T-helper 2 cell treated with Interferon-gamma antibody and Interleukin-4, amounts not matched to agents 5 μg/mL and 100 μg/mL, for 36 hours (primary cell): ENCODE measurements at places on chromosomes 5 and 9.

DNA sequence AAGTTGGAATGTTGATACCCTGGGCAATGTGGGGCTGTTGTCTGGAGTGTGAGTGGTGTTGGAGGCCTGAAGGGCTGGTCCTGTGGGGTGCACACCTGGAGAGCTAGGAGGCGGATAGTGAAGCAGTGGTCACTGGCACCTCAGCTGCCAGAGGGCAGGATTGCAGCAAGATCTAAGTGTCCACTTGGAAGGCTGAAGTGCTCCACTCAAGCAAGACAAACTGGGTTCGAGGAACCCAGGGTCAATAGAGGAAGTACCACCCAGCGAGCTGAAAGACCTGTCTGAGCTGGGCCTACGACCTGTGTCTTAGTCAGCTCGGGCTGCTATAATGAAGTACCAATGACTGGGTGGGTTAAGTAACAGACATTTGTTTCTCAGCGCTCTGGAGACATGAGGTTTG is 39.7 kb upstream of the TJP2 start:
- DNase-seq, result no peak

- no peak for DNase-seq
Measured at GRCh38 chr5:179275941-179276837, 69.1 kb downstream of the ADAMTS2 start.

DNA sequence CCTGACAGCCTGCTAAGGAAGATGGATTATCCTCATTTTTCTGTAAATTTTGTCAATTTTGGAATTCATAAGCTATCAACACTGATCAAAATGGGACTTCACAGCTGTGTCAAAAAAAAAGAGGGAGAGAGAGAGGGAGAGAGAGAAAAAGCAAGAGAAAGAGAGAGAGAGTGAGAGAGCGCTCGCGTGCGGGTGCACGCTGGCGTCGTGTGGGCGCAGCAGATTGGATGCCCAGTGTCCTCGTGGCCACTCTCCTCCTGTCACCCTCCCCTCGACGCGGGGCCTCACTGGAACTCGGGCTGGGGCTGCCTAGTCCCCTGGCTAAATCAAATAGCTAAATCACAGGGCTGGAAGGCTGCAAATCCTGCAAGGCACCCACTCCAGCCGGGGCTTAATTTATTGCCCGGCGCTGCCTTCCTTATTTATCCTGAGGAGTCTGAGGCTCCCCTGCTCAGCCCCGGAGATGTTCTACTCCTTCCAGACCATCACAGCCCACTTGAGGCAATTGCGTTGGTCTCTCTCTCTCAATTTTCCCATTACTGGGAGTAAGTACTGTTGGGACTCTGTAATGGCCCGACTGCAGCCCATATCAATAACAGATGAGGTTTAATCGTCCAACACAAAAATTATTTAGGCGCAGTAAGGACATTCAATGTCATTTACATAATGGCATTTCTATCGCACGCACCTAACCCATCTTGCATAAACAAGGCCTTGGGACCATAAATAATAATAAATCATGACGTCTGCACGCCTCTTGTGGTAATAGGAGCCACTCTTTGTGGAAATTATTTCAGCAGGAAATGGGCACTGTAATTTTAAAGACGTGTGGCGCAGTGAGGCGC is 94.2 kb downstream of the PAX5 start:
- no peak for DNase-seq

DNA sequence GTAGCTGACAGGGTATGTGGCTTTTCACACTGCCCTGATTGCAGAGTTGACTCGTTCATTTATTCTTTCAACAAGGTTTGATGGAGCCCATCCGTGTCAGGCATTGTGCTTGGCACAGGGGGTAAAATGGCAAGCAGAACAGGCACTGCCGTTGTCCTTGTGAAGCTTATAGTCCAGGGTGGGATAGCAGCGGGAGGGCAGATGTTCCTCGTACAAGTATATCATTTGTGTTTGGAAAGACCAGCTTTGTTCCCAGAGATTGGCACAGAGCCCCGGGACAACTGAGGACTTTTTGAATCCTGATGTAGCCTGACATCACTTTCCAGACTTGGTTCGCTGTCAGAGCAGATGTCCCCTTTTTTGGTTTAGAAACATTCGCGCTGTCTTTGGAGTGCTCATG is 50.9 kb downstream of the MVB12B start:
- DNase-seq, result no peak

GRCh38 chr9:75471549-75472114 is 383.3 kb downstream of the OSTF1 start:
- DNase-seq, result no peak

DNA sequence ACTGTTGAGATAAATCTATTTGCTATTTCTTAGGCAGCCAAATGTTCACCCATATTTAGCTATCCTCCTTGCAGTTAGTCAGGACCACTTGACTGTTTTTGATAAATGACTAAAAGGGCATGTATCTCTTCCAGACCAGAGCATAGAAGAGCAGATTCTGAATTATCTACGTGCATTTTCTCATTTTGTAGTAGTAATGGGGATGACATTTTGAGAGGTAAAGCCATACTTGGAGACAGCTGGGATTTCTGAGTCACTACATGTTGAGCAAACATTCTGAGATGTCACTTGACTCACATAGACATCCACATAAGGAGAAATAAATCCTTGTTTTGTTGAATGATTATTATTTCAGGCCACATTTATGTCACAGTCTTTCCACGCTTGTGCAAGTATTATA is 297.6 kb downstream of the CDH10 start:
- DNase-seq, result no peak

DNA sequence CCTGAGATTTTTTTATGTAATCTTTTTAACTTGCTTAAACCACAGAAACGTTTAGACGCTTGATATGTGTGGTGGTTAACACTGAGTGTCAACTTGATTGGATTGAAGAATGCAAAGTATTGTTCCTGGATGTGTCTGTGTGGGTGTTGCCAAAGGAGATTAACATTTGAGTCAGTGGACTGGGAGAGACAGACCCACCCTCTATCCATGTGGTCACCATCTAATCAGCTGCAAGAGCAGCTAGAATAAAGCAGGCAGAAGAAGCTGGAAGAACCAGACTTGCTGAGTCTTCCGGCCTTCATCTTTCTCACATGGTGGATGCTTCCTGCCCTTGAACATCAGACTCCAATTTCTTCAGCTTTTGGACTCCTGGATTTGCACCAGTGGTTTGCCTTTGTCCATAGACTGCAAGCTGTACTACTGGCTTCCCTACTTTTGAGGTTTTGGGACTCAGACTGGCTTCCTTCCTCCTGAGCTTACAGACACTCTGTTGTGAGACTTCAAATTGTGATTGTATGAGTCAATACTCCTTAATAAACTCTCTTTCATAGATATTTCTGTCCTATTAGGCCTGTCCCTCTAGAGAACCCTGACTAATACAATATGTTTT is 816.0 kb upstream of the CDH9 start:
- DNase-seq, result no peak

- DNase-seq, result no peak
Measured at GRCh38 chr9:93115486-93116071, 18.5 kb downstream of the NINJ1 start.

- no peak for DNase-seq
Measured at GRCh38 chr5:133844836-133845235, 123.6 kb downstream of the C5orf15 start.

DNA sequence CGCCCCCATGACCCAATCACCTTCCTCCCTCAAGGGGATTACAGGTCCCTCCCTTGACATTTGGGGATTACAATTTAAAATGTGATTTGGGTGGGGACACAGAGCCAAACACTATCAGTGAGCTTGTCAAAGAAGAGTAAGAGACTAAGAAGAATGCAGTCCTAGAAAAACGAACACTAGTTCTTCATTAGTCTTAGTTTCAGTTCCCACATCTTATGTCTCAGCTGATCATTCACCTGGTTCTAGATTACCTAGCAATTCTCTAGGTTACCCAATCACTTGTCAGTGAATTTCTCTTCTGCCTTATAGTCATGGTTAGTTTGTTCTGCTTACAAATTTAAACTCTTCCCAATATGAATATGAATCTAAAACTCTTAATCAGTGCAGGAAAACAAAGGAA is 251.5 kb downstream of the COX7C start:
- DNase-seq, result no peak

GRCh38 chr5:74112372-74113195 is 486.6 kb downstream of the ARHGEF28 start:
- DNase-seq, result no peak
